Stimulated activated CD8-positive, alpha-beta memory T cell treated with anti-CD3 and anti-CD28 coated beads, Interleukin-7, amount 100 ng/mL, for 1 hour (primary cell): ENCODE measurements at places on chromosomes 12 and 14.

- DNase-seq, result no peak
These were observed 2.8 kb downstream of the PHB2 start for GRCh38 chr12:6967651-6968100.

DNA sequence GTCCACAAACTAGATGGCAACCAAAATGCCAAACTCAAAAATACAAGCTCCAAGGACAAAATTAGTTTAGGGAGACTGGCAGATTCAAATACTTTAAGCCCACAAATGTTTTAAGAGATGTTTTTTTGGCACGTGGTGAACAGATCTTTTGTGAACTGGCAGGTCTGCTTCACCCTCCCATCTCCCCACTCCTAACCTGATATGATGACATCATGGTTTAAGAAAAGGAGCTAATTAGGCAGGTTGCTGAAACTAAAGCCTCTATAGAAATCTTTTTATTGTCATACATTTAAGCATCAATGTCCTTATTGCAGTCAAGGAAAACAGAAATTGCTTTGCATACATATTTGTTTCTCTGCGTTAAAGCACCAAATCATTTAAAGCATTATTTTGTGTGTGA lies 5.8 kb downstream of the LRIG3 start:
- no peak for DNase-seq

GRCh38 chr14:94120667-94121340 lies 8.6 kb downstream of the IFI27L2 start:
- DNase-seq, result no peak

DNA sequence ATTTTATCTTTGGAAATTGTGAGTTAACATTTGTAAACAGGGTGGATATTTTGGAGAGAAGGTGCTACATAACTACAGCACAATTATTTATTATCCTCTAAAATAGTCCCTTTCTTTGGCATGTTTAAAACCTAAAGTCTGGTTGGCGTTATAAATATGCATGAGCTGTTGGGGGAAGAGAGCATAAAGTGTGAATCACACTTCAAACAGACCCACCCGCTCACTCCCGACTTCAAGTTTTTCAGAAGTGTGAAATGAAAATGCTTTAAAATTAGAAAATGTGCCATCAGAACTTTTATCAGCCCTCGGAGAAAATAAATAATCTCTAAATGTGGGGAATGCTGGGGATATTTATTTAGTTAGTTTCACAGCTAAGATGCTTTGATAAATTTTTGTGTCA lies 1006.9 kb downstream of the NRXN3 start:
- DNase-seq, result no peak

DNA sequence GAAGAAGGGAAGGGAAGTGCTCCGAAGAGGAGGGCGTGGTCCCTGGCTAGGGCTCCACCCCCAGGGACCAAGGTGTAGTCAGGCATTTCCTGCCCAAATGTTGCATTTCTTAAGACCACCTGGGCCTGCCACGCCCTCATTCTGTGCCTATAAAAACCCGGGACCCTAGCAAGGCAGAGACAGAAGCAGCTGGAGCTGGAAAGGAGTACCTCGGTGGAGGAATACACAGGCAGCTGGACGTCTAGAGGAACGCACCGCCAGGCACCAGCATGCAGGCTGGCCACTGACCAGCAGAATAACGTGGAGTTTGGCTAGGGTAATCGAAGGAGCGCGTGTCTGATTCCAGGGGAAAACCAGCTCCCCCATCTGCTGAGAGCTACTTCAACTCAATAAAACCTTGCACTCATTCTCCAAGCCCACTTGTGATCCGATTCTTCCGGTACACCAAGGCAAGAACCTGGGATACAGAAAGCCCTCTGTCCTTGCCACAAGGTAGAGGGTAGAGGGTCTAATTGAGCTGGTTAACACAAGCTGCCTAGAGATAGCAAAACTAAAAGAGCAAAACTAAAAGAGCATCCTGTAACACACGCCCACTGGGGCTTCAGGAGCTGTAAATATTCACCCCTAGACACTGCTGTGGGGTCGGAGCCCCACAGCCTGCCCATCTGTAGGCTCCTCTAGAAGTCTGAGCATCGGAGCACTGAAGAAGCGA lies 21.0 kb downstream of the CFL2 start:
- DNase-seq, result no peak

DNA sequence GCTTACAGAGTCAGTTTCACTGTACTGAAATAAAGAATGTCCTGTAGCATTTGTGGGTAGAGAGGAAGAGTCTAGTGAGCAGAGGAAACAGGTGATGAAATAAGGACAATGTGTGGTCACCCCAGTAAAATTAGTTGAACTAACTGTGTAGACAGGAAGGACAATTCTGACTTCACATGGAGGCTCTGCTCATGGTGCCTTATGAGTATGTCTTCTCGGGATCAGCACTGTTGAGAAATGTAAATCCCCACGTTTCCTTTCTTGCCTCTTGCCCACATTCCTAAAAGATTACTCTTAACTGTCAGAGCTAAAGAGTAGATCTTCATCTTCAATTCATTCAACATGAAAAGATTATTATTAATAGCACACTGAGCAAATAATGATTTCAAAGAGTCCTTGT lies 113.2 kb upstream of the FLRT2 start:
- DNase-seq, result no peak

DNA sequence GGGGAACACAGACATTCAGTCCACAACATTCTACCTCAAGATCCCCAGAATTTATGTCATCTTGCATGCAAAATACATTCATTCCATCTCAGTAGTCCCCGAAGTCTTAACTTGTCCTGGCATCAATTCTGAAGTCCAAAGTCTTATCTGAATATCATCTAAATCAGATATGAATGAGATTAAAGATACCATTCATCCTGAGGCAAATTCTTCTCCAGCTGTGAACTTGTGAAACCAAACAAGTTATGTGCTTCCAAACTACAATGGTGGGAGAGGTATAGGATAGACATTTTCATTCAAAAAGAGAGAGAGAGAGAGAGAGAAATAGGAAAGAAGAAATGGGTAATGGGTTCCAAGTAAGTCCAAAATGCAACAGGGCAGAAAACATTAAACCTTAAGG lies 390.6 kb downstream of the DPF3 start:
- no peak for DNase-seq

DNA sequence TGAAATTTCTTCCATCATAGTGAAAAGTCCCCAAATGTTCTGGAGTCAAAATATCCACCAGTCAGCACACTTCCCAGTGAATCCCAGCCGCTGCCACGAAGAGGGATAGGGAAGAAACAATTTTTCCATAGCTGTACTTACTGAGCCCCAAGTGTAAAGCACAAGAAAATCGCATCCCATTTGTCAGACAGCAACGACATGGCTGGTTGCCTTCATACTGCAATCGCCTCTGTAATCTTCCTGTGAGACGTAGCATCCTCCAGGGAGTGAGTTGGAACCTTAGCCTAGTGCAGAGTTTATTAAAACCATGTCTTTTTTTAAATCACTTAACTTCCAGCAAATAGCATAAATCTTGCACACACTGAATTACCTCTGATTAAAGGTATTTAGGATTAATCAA lies 56.8 kb downstream of the GNG2 start:
- DNase-seq, result no peak

GRCh38 chr12:826331-826730 lies 74.0 kb downstream of the WNK1 start:
- DNase-seq, result no peak
